ENCODE measurements at places on chromosomes 1 and 21.

- DNase-seq = peak; percentile 73
These were observed 51.9 kb upstream of the SYNC start for GRCh38 chr1:32754317-32755097.

- DNase-seq = no peak
These were observed 1.8 kb downstream of the ARPC5 start for GRCh38 chr1:183633676-183634343.

- no peak for DNase-seq
These were observed 234.1 kb downstream of the SDCCAG8 start for GRCh38 chr1:243489681-243490546.

DNA sequence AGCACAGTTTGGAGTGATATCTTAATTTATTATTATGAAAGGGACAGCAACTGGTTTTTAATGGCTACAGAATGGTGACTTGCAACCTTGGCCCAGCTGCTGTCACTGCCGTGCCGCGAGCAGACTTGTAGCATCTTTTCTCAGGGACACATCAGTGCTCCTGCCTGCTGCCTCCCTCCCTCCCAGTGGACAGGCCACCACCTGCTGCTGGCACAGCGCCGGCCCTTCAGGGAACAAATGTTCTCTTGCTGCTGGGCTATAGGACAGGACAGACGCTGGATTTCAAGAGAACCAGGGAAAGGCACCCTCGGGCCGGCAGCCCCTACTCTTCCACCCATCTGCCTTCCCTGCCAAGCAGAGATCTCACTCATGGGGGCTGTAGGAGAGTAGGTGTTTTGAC, 413.8 kb upstream of the NFIA start:
- DNase-seq = no peak

DNA sequence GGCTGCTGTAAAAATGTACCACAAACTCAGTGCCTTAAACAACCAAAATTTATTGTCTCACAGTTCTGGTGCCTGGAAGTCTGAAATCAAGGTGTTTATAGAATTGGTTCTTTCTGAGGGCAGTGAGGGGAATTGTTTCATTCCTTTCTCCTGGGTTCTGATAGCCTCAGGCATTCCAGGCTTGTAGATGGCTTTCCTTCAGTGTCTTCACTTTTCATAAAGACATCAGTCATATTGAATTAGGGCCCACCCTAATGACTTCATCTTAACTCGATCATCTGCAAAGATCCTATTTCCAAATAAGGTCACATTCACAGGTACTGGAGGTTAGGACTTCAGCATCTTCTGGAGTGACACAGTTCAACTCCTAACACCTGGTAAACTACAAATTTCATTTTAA, 15.0 kb downstream of the CDKN2C start:
- no peak for DNase-seq

All from activated CD4-positive, alpha-beta memory T cell treated with anti-CD3 and anti-CD28 coated beads for 36 hours (primary cell).